ENCODE measurements at places on chromosomes 2 and 18.

DNA sequence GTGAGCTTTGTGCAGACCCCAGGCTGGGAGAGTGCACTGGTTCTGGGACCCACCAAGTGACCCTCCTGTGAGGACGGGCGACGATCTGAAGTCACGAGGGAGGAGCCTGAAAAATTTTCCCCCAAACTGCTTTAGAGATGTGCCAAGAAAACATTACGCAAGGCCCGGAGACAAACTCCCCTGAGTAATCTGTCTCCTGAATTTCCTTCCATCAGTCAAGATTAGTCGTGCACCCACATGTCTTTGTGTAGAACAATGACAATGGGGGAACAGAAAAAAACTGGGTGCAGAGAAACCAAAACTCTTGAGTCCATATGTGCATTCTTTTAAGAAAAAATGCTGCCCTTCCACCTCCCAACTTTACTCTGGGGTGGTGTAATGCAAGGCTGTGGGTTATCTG, 12.6 kb upstream of the NCK2 start:
- no peak for DNase-seq

- no peak for DNase-seq
These were observed 62.7 kb upstream of the ST3GAL5 start for GRCh38 chr2:85951351-85952067.

GRCh38 chr2:72012886-72013574, 134.6 kb downstream of the CYP26B1 start:
- DNase-seq = no peak

- DNase-seq = no peak
These were observed 129.7 kb downstream of the MAP3K20 start for GRCh38 chr2:173205375-173205774.

- peak; percentile 61 for DNase-seq
These were observed 342.6 kb upstream of the KLHL29 start for GRCh38 chr2:23042216-23042906.

DNA sequence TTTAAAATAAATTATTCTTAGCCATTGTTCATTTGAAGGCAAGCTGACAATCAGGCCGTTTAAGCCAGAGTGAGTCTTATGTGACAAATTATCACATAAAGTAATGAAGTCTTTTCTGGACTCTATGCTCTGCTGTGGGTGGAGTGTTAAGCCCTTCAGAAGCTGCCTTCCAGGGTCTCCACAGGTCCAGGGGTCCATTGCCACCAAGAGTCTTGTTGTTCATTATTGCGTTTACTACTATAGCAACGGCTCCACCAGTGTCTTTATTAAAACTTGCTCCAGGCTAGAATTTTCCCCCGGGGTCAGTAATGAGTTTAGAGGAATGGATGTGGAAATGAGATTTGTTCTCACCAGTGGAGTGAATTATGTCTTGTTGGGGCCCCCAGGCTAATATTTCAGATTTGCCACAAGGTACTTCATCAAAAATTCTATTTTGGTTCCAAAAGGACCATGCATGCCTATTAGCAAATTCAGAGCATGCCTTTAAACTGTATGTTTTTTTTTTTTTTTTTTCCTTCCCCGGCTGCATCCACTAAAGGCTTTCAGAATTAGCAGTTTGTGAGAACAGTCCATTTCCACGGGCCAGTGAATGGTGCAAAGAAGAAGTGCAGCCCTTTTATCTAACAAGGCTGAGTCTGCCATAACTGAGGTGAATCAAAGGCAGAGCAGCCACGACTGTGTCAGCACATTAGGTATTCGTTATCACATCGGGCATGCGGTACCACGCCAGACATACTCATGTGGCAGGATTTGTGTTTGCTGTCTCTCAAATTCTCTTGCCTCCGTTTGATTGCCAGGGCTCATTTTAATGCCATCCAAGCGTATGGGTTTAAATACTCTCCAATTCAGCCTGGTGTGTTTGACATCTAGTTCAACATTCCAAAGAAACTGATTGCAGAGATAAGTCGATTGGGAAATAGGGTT, 26.2 kb upstream of the LRRTM1 start:
- DNase-seq = no peak

GRCh38 chr2:199848389-199849130, 2.4 kb downstream of the FTCDNL1 start:
- DNase-seq = no peak

GRCh38 chr2:167550448-167550847, 662.2 kb downstream of the XIRP2 start:
- peak; percentile 8 for DNase-seq

- no peak for DNase-seq
These were observed 64.1 kb downstream of the BCL2L11 start for GRCh38 chr2:111184725-111185310.

DNA sequence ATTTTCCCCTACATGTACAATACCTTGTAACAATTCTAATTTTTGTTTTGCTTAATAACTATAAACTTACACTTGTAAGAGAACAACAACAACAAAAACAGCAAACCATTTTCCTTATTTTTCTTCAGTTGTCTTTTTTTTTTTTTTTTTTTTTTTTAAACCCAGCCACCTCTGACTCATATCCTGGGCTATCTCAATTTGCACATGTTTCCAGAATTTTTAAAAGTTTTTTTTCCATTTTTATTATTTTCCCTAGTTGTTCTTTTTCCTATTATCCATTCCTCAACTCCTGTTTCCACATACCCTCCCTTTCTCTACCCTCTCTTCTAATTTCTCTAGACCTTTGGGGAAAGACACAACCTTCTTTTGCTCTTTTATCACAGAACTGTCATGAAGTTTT, 112.5 kb downstream of the EFEMP1 start:
- DNase-seq = no peak

- no peak for DNase-seq
These were observed 25.6 kb downstream of the ZNF407 start for GRCh38 chr18:74623047-74623816.

DNA sequence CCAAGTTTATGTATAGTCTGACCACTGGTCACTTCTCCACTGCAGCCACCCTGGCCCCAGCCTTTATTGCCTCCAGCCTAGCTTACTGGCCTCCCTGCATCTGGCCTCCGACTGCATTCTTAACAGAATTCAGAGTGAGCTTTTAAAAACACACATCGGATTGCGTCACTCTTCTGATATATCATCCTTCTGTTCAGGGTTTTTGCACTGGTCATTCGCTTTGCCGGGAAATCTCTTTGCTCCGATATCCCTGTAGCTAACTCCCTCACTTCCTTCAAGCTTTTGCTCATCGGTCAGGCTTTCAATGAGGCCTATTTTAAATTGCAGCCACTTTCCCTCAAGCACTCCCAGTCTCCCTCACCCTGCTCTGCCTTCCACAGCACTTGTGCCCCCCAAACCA, 101.6 kb upstream of the DLX2 start:
- DNase-seq = no peak

DNA sequence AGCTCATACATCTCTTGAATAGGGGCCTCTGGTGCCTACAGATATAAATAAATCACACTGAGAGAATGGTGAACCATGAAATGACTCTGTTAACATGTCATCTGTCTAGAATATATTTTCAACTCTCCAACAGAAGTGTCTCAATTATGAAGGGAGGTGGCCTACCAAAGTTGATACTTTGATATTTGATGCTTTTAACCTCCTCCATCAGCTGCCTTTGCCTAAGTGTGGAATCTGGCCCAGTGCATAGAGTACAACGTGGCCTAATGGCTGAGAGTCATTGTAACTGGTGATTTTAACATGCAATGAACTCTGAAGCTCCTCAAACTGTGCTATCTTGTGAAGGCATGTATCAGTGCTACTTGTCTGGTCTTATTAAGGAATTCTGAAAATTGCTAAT, 93.4 kb downstream of the MYO3B start:
- DNase-seq = peak; percentile 1

GRCh38 chr2:9240745-9241144, 34.1 kb downstream of the ASAP2 start:
- DNase-seq = no peak

DNA sequence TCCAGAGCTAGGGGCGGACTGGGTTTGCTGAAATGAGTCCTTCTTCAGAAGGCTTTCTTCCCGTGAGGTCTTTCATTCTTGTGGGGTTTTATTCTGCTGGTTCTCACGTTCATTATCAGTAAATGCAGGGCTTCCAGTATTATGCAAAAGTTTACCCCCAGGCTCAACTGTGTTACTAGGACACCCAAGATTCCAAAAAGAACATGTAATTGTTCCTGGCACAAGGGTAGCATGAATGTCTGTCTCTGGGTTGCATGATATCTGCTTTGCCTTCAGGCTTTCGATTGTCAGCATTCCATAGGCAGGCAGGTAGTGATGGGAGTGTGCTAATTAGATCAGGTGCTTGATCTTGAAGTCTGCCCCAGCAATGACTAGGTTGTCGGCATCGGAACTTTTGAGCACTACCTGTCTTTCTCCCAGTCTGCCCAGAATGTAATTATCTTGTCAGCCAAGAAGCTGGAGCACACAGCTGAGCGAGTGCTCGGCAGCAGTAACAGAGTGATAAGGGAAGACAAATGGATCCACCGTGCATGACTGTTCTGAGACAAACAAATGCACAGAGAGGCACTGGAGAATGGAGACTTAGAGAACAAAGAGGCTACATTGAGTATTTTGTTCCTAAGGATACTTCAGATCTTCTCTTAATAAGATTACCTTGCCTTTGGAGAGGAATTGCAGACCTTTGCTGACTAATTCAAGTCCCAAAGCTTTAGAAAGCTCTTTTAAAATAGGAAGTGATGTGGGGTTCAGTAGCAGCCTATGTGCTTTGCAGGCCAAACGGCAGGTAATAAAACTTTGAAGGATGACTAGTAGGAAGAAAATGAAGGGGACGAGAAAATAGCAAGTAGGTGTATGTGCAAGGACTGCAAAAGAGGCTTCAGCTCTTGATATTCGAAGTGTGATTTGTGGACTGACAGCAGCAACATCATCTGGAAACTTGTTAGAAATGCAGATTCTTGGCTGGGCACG, 41.9 kb downstream of the ITGB6 start:
- DNase-seq = no peak

DNA sequence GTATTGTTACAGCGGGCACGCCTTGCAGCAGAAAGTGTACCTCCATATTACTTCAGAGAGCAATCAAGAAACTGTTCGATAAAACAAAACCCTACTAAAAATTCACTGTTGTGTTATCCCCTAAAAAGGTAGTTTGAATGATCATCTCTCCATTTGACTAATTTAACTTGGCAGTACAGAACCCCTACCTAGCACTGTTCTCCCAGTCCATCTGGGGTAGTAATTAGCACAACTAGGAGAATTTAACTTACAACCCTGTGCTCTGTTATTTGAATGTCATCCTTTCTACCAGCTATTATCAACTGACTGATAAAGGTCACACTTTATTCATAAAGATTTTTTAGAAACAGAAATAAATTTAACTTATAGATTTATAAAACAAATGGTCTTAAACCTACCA, 121.2 kb downstream of the EPB41L3 start:
- DNase-seq = no peak

GRCh38 chr2:219073413-219074129, 12.8 kb upstream of the IHH start:
- DNase-seq = peak; percentile 40

- DNase-seq = no peak
These were observed 194.5 kb downstream of the DNER start for GRCh38 chr2:229519655-229520430.

DNA sequence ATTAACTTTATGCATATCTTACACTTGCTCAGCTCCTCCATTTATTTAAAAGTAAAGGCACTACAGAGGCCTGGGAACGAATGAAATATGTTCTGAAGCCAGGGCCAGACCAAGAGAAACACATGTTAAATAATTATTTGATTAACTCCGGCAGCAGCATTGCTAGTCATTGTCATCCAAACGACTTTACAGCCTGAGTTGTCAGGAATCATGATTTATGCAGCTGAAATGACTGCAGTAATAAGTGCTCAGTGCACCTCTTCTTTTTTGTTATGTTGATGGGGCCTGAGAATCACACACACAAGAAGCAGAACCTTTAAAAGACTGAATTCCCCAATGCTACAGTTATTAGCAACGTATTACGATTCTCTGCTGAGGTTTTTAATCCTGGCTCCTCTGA, 58.9 kb downstream of the EPHA4 start:
- no peak for DNase-seq

GRCh38 chr2:72994991-72995380, 76.5 kb downstream of the SFXN5 start:
- DNase-seq = no peak

GRCh38 chr2:130795431-130795830, 40.1 kb downstream of the AMER3 start:
- DNase-seq = no peak

- no peak for DNase-seq
These were observed 105.9 kb upstream of the AQP4 start for GRCh38 chr18:26971409-26971808.

DNA sequence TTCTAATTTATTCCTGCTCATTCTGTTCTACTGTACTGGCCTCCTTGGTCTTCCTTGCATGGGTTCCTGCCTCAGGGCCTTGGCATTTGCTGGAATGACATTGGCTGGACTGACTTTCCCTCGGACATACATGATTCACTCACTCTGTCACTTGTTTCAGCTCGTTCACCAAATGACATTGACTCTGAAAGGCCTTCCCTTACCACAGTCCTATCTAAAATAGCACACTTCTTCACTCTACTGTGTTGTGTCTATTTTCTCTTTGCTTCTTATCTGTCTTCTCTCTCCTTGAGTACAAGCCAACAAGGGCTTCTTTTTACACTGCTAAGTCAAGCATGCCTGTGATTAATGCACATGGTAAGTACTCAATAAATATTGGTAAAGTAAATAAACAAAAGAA, 65.6 kb downstream of the SCG2 start:
- no peak for DNase-seq

- no peak for DNase-seq
These were observed 47.1 kb downstream of the MREG start for GRCh38 chr2:215966274-215966673.

- no peak for DNase-seq
These were observed 265.1 kb downstream of the RND3 start for GRCh38 chr2:150222379-150222778.

GRCh38 chr2:5491523-5491922, 200.7 kb upstream of the SOX11 start:
- no peak for DNase-seq

- no peak for DNase-seq
These were observed 343.4 kb upstream of the GYPC start for GRCh38 chr2:126312579-126312978.

- DNase-seq = no peak
These were observed 64.4 kb downstream of the ZNF516 start for GRCh38 chr18:76430636-76431035.

DNA sequence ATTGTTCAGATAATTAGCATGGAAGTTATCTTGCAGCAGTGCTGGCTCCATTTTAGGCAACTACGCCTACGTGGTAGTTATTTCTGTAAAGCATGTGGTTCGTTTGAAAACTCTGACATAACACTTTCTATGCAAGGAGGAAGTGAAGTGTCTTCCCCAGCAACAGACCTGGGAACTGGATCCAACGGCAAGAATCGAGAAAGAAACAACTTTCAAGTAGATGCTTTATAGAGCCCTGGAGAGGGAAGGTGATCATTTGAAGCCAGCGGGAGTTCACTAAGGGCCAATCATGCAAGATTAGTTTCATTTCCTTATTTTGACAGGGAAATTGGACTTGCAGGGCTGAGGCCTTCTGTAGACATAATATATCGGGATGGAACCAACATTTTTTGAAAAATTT, 218.3 kb downstream of the ACKR3 start:
- no peak for DNase-seq

GRCh38 chr2:74864728-74865722, 31.1 kb downstream of the HK2 start:
- DNase-seq = peak; percentile 60

Data from fibroblast of skin of right quadriceps (primary cell).